ENCODE measurements at places on chromosomes 3 and 15.

DNA sequence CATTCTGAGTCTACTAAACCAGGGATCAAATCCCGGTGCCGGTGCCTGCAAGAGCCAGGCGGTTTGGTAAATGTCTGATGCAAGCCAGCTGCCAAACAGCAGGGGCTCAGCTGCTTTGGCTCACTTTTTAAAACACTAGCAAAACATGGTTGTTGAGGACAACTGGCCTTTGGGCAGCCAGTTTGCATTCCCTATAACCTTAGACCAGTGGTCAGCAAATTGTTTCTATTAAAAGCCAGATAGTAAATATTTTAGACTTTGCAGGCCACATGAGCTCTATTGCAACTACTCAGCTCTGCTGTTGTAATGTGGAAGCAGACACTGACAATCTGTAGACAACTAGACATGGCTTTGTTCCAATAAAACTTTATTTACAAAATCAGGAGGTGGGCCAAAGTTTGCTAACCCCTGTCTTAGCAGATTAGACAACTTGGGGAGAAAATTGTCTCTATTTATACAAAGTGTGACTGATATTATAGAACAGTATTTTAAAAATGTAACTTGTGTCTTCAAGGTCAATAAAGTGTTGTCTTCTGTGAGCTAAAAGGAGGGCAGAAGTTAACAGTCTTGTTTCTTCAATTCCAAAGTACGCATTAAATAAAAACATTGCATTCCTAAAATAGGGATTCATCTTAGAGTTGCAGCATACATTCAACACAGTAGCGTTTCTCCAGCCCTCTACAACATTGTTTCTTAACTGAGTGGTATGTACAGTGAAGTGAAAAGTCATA is 67.6 kb downstream of the SSUH2 start:
- DNase-seq: no peak

GRCh38 chr15:39502082-39502447 is 78.8 kb upstream of the THBS1 start:
- no peak for DNase-seq

GRCh38 chr3:187623285-187623814 is 46.8 kb downstream of the SST start:
- no peak for DNase-seq

DNA sequence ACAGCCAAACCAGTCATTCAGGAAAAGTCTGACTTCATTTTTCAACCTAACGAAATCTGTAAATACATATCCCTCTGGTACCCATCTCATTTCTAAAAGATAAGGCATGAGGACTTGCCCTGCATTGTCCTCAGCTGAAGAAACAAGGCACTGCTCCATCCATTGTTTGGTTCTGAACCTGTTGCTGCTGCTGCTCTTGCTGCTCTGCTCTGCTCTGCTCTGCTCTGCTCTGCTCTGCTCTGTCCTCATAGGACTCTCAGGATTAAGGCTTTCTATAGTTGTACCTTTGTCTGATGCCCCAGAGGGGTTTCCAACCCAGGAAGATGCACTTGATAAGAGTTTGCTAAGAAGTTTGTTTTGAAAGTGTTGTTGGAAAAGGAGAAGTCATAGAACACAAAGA is 38.2 kb downstream of the CMSS1 start:
- no peak for DNase-seq

DNA sequence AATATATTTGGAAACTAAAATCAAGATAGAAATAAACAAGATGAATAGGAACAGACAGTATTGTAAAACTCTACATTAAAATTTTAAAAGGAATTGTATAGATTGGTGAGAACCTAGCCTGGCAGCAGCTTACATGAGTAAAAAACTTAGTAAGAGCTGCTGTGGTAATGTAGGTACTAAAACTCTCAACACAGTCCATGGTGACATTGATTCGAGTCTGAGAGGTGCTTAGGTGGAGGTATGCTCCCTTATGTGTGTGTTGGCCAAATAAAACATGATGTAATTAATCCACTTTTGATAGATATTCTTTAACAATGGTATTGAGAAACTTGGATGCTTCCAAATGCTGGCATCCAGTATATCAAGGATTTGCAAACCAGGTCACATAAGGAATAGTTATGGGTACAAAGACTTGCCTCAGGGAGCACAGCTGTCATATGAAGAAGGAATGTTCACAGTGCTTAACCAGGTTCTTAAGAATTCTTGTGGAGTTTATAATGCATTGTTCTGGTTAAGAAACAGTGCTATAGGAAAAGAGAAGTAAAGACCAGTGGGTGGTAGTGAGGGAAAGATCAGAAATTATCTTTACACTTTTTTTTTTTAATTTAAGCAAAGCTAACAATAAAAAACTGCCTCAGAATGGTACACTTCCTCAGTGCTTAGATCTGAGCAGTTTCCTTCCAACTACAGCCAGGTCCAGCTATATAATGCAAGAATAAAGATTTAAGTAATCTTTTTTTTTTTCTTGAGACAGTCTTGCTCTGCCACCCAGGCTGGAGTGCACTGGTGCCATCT is 24.6 kb upstream of the IL20RB start:
- DNase-seq: no peak

- DNase-seq: no peak
Measured at GRCh38 chr3:9782770-9783169, 9.5 kb downstream of the TADA3 start.

- no peak for DNase-seq
Measured at GRCh38 chr3:145266368-145266767, 894.6 kb downstream of the PLOD2 start.

DNA sequence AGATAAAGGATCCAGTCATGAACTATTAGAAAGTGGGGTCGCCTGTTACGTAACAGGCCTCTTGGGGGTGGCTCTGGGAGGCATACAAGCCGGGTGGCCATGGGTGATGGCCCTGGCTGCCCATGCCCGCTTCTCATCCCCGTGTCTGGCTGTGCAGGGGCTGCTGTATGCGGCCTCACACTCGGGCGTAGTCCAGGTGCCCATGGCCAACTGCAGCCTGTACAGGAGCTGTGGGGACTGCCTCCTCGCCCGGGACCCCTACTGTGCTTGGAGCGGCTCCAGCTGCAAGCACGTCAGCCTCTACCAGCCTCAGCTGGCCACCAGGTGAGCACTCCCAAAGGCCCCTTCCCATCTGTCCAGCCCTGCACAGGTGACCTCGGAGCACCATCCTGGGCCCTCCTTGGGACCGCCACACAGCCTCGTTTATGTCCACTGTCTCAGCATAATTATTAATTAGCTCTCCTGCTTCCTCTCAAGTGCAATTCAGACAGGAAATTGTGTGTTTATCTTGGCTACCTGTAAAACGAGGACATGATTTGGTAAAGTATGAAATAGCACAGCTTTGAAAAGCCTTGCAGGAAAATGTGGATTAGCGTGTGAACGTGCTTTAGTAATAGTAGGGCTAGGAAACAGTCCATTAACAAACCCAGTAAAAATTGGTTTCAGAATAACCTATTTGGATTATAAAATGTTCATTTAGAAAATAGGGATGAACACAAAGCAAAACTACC is 8.1 kb downstream of the CIB1 start:
- no peak for DNase-seq

DNA sequence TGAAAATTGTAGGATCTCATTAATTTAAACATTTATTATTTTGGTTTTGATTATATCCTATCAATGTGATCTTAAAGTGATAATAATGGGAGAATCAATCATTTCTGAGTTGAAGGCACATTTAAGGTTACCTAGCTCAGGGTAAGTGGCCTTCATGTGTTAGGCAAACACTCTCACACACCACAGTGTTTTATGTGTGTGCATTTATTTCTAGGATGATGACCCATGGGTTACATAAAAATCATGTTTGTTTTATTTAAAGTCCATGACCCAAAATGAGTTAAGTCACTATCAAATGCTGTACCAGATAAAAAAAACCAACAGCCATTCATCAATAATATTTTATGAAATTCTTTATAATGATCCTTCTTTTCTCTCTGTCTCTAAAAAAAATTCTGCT is 520.8 kb downstream of the GRM7 start:
- DNase-seq: no peak

DNA sequence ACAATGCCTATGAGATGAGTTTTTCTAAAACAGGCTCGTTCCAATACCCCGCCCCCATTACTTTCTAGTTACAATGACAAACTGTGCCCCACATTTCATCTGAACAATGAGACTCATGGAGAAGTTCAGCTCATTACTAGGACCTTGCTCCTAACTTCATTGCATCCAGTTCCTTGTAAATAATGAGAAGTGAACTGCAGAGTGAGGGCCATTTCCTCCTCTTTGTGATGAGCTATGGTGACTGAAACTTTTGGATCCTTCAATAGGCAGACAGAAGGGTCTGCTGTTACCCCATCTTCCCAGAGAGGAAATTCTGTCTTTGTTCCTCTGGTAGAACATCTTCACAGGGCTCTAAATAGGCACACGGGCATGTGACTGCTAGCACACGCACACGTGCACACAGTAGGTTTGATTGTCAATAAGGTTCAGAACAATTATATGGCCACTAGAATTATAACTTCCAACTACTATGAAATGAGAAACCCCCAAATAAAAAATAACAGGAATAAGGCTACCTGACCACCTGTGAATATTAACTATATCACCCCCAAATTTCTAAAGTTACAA is 51.8 kb downstream of the SERP1 start:
- DNase-seq: no peak

DNA sequence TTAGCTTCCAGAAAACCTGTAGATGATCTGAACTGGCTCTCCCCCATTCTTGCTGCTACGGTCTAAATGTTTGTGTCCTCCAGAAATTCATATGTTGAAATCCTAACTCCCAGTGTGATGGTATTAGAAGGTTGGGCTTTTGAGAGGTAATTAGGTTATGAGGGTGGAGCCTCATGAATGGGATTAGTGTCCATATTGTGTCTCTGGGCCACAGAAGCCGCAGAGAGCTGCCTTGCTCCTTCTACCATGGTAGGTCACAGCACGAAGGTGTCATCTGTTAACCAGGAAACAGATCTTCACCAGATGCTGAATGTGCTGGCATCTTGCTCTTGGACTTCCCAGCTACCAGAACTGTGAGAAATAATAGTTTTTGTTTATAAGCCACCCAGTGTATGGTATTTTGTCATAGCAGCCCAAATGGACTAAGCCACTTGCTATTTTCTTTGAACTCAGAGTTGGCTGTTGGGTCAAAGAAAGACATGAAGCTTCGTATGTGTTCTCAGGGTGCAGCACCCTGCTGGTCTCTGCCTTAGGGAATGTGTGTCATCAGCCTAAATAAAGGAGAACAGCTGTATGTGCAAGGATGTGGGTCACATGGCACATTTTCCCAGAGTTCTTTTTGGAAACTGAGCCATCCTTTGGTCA is 317.5 kb upstream of the SLCO3A1 start:
- DNase-seq: no peak

- peak; percentile 86 for DNase-seq
Measured at GRCh38 chr3:48151058-48151806, 37.0 kb downstream of the CDC25A start.

GRCh38 chr3:144593881-144594280 is 622.3 kb downstream of the DIPK2A start:
- no peak for DNase-seq

GRCh38 chr15:59812889-59813288 is 123.8 kb upstream of the BNIP2 start:
- DNase-seq: no peak

- no peak for DNase-seq
Measured at GRCh38 chr15:98827217-98827616, 178.9 kb downstream of the IGF1R start.

- no peak for DNase-seq
Measured at GRCh38 chr3:61269435-61269834, 18.2 kb upstream of the FHIT start.

DNA sequence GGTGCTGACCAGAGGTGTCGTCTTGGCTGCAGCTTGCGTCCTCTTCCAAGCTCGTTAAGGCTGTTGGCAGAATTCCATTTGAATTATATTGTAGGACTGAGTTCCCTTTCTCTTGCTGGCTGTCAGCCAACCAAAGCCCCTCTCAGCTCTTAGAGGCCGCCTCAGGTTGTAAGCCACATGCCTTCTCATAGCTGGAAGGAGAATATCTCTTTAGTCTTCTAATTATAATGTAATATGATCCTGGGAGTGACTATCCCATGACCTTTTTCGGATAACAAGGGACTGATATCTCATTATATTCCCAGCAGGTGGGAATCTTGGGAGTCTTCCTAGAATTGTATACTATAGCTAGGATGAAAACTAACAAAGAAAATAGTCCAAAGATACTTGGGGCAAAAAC is 4.8 kb downstream of the SCG5 start:
- no peak for DNase-seq

DNA sequence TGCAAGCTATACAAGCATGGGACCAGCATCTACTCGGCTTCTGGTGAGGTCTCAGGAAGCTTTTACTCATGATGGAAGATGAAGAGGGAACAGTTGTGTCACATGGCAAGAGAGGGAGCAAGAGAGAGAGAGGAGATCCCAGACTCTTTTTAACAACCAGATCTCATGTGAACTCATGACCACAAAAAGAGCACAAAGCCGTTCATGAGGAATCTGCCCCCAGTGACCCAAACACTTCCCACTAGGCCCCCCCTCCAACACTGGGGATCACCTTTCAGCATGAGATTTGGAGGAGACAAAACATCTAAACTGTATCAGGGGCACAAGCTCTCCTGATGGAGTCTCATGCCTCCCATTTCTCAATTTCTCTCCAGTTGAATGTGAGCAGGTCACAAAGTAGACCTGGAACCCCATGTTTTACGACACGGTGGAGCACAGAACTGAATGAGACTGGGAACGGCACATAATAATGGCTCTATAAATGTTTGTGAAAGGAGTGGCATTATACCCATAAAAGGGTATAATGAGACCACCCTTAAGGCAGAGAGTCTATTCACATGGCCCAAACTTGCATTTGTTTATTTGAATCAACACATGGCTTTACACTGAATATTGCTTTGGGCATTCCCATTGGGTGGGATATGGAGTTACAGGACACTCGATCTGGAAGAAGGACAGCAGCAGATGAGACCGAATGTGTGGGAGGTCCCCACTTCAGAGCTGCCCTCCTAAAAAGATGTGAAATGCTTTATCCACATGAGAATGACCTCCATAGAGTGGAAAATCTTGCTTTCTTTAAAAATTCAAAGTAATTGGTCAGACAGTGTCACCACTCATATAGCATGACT is 38.8 kb downstream of the IL16 start:
- DNase-seq: no peak

GRCh38 chr3:48151807-48152427 is 36.3 kb downstream of the CDC25A start:
- DNase-seq: no peak

DNA sequence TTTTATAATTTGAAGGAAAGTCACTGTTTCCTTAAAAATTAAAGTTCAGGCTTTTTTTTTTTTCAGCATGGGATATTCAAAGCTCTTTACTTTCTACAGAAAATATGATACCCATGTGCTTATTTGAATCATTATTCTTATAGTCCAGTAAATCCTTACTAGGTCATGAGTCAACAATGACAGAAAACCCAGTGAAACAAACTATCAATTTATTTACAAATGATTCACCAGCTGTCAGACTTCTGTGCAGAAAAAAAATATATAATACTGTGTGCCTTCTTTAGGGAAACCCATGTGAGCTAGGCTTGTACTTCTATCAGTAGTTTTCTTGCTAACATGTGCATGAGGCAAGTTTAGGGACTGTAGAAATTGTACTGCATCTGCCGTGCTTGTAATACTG is 1.2 kb downstream of the ACP3 start:
- DNase-seq: no peak

All from ecto neural progenitor cell (in vitro differentiated cells).